ENCODE measurements at places on chromosomes 5 and 9. TPM values are rescaled to one million over a fixed set of nuclear protein-coding genes. Genes with fewer than 3 reads are reported as not detected.

DNA sequence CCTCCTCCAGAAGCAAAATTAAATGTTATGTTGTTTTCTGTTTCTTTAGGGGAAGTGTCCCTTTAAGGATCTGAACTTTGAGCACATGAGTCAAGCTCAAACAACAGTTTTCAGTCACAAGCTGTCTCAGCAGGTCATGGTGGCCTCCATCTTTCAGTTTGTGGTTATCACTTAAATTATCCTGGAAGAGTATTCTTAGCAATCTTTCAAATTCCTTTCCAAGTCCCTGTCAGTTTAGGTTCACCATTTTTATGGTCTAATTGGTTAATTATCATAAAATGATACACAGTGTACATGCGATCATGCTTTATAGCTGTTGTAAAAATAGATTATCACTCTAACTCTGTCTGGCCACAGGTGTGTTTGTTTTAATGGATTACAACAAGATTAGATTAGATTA lies 43.1 kb upstream of the SELENOP start:
- no peak overlapping the region for H3K27ac ChIP-seq
- H3K36me3 ChIP-seq: no peaks in the 10 kb centered on the region
- no peaks in the 10 kb centered on the region for H3K27me3 ChIP-seq
- no peaks in the 10 kb centered on the region for H3K4me1 ChIP-seq
- H3K4me3 ChIP-seq: no peak overlapping the region
- no peak for DNase-seq

- H3K4me3 ChIP-seq: no peak overlapping the region
- H3K27ac ChIP-seq: no peak overlapping the region
- H3K4me1 ChIP-seq: no peaks in the 10 kb centered on the region
- H3K27me3 ChIP-seq: no peaks in the 10 kb centered on the region
- no peaks in the 10 kb centered on the region for H3K36me3 ChIP-seq
These were observed 34.5 kb upstream of the CDKN2AIPNL start for GRCh38 chr5:134445856-134446818.

DNA sequence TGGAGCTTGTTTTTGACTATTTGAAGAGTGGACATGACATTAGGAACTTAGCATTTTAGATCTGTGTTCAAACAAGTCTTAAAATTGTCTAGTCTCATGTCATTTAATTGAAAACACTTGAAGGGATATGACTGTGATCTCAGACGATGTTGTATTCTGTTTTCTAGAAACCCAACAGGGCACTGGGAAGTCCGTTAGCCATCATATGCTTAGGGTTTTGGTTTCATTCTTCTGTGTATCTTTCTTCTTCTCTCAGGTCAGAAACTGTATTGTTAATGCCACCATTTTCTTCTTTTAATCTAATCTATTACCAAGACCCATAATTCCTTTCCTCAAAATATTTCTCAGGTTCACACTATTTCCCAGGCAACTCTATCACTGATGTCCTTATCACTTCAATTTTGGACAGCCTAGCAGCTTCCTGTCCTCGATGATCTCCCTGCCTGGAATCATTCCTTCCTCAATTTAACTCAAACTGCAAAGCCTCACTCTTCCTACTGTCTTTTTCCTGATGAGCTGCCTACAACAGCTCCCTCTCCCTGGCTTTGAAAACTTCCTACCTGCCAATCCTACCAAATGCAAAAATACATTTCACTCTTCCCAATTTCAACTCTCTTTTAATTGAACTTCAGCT lies 77.7 kb downstream of the MEF2C start:
- H3K36me3 ChIP-seq: no peaks in the 10 kb centered on the region
- no peak for DNase-seq
- no peak overlapping the region for H3K4me3 ChIP-seq
- H3K27ac ChIP-seq: no peak overlapping the region
- H3K4me1 ChIP-seq: peaks cover 9% of the 10 kb centered on the region
- H3K27me3 ChIP-seq: peaks cover 32% of the 10 kb centered on the region

DNA sequence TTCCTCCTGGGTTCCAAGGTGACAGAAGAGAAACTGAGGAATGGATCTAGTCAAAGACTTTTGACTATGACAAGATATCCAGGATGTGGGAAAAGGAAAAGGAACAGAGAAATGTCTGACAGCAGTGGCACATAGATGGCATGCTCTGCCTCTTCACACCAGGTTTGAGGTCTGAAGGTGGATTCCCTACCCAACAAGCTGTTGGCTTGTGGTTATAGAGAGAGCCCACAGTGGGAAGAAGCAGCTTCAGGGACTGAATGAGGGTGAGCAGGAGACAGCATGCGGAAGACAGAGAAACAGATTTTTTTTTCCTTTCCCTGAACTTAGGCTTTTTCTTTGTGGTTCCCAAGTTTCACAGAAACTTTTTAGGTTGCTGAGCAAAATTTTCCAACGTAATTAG lies 20.6 kb downstream of the IFNW1 start:
- no peak overlapping the region for H3K4me3 ChIP-seq
- peaks cover 10% of the 10 kb centered on the region for H3K4me1 ChIP-seq
- no peak overlapping the region for H3K27ac ChIP-seq
- DNase-seq: peak; percentile 38
- H3K27me3 ChIP-seq: peaks cover 51% of the 10 kb centered on the region

GRCh38 chr5:176888016-176888864 lies 10.9 kb downstream of the HK3 start:
- H3K4me1 ChIP-seq: no peaks in the 10 kb centered on the region
- no peak for DNase-seq
- no peaks in the 10 kb centered on the region for H3K36me3 ChIP-seq
- H3K27ac ChIP-seq: no peak overlapping the region
- no peak overlapping the region for H3K4me3 ChIP-seq
- H3K27me3 ChIP-seq: peaks cover 4% of the 10 kb centered on the region

DNA sequence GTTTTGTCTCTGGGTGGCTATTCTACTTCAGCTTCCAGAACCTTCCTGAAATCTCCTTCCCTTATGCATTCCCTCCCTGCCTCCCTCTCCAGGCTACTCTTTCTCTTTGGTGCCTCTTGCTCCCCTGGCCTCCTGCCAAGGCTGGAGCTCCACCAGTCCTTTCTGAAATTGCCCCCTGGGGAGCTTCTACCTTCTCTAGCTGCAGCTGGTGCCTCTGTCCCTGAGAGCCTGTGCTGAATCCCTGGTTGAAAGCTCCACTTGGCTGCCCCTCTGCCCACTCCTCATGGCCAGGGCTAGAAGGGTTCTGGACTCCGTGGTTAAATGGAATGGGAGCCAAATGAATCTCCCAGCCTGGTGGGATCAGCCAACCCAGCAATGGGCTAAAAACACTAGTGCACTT lies 80.1 kb downstream of the COL15A1 start:
- H3K27ac ChIP-seq: no peak overlapping the region
- no peaks in the 10 kb centered on the region for H3K27me3 ChIP-seq
- H3K4me1 ChIP-seq: peaks cover 19% of the 10 kb centered on the region
- no peak overlapping the region for H3K4me3 ChIP-seq

Gene GNPDA1
- total RNA-seq: 148 TPM

Gene PPP6C
- total RNA-seq: 48.8 TPM

- peaks cover 14% of the 10 kb centered on the region for H3K27me3 ChIP-seq
- no peak overlapping the region for H3K4me3 ChIP-seq
- peaks cover 3% of the 10 kb centered on the region for H3K4me1 ChIP-seq
- no peaks in the 10 kb centered on the region for H3K36me3 ChIP-seq
- no peak for DNase-seq
These were observed 131.4 kb downstream of the ARHGEF28 start for GRCh38 chr5:73757416-73757815.

DNA sequence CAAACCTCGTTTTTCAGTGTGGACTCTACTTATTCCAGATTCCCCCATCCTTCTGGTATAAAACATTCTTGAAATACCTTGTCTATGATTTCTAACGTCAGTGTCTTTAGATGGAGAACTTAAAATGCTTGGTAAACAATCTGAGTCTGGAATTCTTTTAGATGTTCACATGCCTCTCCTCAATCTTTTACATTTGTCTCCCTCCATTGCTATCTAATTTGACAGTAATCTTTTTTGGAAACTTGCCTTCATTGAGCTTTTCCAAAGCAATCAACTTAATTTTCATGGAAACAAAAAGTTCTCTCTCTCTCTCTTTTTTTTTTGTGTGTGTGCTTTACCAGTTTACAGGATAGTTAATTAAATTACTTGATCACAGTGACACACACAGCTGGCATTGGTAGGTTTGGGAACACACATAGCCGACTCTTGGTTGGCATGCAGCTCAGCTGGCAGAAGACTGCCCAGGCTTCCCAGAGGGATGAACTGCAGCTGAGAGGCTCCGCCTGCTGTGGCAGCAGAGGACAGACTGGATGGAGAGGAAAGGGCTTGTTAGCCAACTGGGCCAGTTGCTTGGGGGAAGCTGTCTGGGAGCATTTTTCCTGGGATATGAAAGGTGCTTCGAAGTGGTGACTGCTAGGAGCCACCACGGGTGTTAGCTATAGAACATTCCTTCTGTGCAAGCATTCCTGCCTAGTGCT lies 271.3 kb downstream of the ZSWIM6 start:
- no peaks in the 10 kb centered on the region for H3K27me3 ChIP-seq
- no peak for DNase-seq
- no peak overlapping the region for H3K27ac ChIP-seq
- no peak overlapping the region for H3K4me3 ChIP-seq
- no peaks in the 10 kb centered on the region for H3K4me1 ChIP-seq

Gene PCDHB2
- not detected for total RNA-seq

Gene ACOT12
- total RNA-seq: not detected

- no peaks in the 10 kb centered on the region for H3K27me3 ChIP-seq
- peaks cover 19% of the 10 kb centered on the region for H3K4me1 ChIP-seq
- no peak overlapping the region for H3K27ac ChIP-seq
- H3K36me3 ChIP-seq: peaks cover 12% of the 10 kb centered on the region
- no peak for DNase-seq
These were observed 67.5 kb downstream of the COL15A1 start for GRCh38 chr9:99011161-99011709.

DNA sequence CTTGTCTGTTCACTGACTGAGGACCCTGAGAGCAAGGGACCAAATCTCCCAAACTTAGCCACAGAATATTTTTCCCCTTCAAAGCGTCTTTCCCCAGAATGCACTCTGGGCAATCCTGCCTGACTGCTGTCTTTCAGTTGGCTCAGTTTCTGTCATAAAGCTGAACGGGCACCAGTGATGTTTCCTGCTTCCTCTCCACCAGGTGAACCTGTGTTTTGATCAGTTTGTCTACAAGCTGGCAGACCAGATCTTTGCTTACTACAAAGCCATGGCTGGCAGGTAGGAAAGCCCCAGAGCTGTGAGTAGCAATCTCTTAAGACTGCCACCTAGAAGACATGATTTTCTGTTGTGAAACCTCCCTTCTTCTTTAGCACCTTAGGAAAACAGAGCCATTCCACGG lies 61.8 kb downstream of the CYFIP2 start:
- no peak for DNase-seq
- H3K4me1 ChIP-seq: peaks cover 49% of the 10 kb centered on the region
- H3K27ac ChIP-seq: peak overlapping the region; percentile 75
- no peak overlapping the region for H3K4me3 ChIP-seq

DNA sequence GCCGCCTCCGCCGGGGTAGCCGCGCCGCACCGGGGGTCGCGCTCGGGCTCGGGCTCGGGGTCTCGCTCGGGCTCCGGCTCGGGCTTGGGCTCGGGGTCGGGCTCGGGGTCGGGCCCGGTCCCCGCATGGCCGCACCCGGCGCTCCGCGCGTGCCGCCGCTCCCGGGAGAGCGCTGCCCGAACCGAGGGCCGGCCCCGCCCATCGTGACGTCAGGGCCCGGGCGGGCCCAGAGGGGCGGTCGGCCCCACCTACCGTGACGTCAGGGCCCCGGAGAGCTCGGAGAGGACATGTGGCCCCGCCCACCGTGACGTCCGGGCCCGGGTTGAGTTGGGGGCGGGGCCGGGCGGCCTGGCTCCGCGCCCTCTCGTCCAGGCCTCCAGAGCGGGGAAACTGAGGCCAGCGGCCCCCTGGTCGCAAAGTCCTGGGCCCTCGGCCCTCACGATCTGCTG lies at the start of gene NSMF:
NSMF (minus strand) TSS at position 183 of the 449 bp plus-strand sequence. CDS start 232 bp downstream, outside the sequence.
- peak within 1 kb of the TSS; percentile 81 for H3K27ac ChIP-seq
- H3K4me1 ChIP-seq: peaks cover 17% of the 10 kb centered on the region
- peak within 1 kb of the TSS; percentile 65 for H3K4me3 ChIP-seq
- H3K27me3 ChIP-seq: no peaks in the 10 kb centered on the region

Gene NEUROG1
- not detected for total RNA-seq

DNA sequence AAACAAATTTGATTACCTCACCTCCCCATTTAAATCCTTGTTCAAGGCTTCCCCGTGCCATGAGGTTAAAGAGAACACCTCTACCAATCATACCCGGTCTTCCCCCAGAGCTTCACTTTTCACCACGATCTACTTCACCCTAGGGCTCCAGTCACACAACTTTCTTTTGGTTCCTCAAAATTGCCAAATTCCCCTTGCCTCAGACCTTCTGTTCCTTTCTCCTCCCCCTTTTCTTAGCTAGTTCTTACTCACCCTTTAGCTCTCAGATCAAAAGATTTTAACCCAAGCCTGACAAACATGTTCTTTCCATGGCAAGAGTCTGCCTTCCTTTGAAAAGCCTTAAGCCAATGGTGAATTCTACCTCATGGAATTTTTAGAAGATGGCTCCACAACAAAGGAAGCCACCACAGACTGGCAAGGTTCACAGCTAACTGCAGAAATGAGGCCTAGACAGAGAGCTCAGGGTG lies 56.7 kb downstream of the MAPKAP1 start:
- peak overlapping the region; percentile 69 for H3K4me3 ChIP-seq
- H3K27me3 ChIP-seq: no peaks in the 10 kb centered on the region
- H3K36me3 ChIP-seq: peaks cover 45% of the 10 kb centered on the region
- peaks cover 79% of the 10 kb centered on the region for H3K4me1 ChIP-seq
- peak; percentile 28 for DNase-seq

Gene MARVELD2
- total RNA-seq: 0.31 TPM

- H3K4me1 ChIP-seq: no peaks in the 10 kb centered on the region
- DNase-seq: no peak
- no peaks in the 10 kb centered on the region for H3K36me3 ChIP-seq
These were observed 28.9 kb downstream of the TYRP1 start for GRCh38 chr9:12722131-12722530.

- no peak overlapping the region for H3K27ac ChIP-seq
- H3K27me3 ChIP-seq: no peaks in the 10 kb centered on the region
- no peak overlapping the region for H3K4me3 ChIP-seq
- no peaks in the 10 kb centered on the region for H3K36me3 ChIP-seq
- H3K4me1 ChIP-seq: no peaks in the 10 kb centered on the region
- no peak for DNase-seq
These were observed 433.5 kb upstream of the POU5F2 start for GRCh38 chr5:94174748-94175411.

DNA sequence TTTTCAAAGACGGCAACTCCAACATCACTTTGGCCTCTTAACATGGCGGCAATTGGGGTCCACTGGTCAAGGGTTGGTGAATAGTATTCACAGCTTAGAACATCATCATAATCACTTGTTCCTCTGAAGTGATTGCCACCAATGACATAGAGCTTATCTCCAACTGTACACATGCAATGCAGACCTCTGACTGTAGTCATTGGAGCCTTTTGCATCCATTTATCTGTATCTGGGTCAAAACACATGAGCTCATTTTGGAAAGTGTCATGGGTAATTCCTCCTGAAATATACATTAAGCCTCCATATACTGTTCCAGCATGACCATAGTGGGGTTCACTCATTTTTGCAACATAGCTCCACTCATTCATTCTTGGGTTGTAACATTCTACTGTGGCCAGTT lies 2.0 kb downstream of the KLHL9 start:
- peaks cover 52% of the 10 kb centered on the region for H3K4me1 ChIP-seq
- peak overlapping the region; percentile 88 for H3K4me3 ChIP-seq
- H3K27me3 ChIP-seq: no peaks in the 10 kb centered on the region
- DNase-seq: no peak
